ENCODE measurements at places on chromosomes 1 and 21.

DNA sequence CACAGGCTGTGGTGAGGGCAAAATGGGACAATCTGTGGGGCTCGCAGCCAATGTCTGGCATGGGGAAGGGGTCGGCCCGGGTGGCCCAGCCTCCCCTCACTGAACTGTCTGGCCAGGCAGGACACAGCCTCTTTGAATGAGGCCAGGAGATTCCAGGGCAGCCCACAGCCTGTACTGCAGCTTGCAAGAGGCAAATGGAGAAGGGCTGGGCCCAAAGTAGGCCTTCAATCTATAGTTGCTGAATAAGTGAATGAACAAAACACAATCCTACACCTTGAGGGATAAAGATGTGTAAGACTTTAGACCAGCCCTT lies 23.2 kb downstream of the SLC27A3 start:
- DNase-seq, result no peak

DNA sequence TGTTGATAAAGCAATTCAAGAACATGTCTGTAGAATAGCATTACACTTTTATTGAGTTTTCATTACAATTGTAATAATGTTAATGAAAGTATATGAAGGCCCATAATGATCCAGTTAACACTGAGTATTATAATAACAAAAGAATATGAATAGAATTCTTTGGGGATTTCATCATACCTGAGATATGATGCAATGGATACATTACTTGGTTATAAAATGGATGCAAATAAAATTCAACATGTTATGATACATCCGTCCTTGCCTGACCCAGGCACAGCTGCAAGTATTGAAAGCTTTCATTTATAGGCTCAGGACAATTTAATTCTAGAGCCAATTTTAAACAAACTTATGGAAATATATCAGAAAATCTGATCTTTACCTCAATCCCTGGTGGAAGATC lies 8.2 kb upstream of the KCNA3 start:
- DNase-seq, result no peak

GRCh38 chr1:172287208-172287607 lies 133.3 kb upstream of the C1orf105 start:
- DNase-seq, result no peak

DNA sequence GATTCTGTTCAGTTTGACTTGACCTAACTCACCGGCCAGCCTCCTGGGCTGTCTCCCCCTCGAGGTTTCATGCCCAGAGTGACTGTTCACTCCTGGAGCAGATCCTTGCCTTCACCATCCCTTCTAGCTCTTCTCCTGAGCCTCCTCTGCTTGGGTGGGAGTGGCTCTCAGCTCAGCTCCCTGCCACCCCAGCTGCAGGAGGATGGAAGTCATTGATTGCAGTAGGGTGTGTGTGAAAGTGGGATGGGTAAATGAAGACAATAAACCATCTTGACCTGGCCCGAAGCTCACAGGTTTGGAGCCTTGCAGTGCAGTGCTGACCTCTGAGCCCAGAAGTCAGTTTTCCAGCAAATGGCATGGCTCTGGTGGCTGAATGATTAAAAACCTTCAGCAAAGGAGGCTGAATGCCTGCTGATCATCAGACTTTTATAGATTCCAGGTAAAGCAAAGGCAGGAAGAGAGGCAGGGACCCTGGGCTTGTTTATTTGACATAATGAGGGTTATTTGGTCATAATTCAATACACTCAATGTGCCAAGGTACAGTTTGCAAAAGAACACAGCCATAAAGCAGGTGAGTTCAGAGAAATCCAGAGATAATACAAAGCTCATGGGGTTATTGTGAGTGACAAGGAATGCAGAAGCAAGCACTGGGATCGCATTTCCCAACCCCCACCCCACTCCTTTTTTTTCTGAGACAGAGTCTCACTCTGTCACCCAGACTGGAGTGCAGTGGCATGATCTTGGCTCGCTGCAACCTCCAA lies 17.5 kb upstream of the TFF3 start:
- DNase-seq, result no peak

Data from kidney glomerular epithelial cell (primary cell).